ENCODE measurements at places on chromosomes 6 and 20. TPM values are rescaled to one million over a fixed set of nuclear protein-coding genes. Genes with fewer than 3 reads are reported as not detected.

The BFSP1 gene
- 1.8 TPM for total RNA-seq

The ABHD16A gene
- total RNA-seq, result 83.6 TPM

The CD24 gene
- total RNA-seq, result 285 TPM

The NMBR gene
- 1.5 TPM for total RNA-seq

The COL11A2 gene
- total RNA-seq, result 4.9 TPM

The UQCC2 gene
- total RNA-seq, result 110 TPM

The ZNF334 gene
- 17.6 TPM for total RNA-seq

The EDN3 gene
- total RNA-seq, result 6.5 TPM

The SIM1 gene
- total RNA-seq, result 1.2 TPM

The STX11 gene
- 2.2 TPM for total RNA-seq

The MYB gene
- 3.9 TPM for total RNA-seq

The PRPH2 gene
- 9.0 TPM for total RNA-seq

The PHF3 gene
- 90.7 TPM for total RNA-seq

The SCRT2 gene
- 0.66 TPM for total RNA-seq

The CENPQ gene
- total RNA-seq, result 11.6 TPM

The ASIP gene
- total RNA-seq, result 3.5 TPM

The SGK2 gene
- total RNA-seq, result 6.4 TPM

The FLRT3 gene
- total RNA-seq, result 62.7 TPM

The SCGN gene
- 1.2 TPM for total RNA-seq

The PRICKLE4 gene
- 2.7 TPM for total RNA-seq

The MEP1A gene
- total RNA-seq, result 0.06 TPM

The SNRPB2 gene
- 89.0 TPM for total RNA-seq

The TRIM40 gene
- total RNA-seq, result 0.17 TPM

The TRIM15 gene
- not detected for total RNA-seq

The BTNL2 gene
- not detected for total RNA-seq

The MATN4 gene
- total RNA-seq, result 21.2 TPM
